ENCODE measurements at places on chromosomes 6 and 20.

- no peak for DNase-seq
These were observed 1.6 kb downstream of the SHPRH start for GRCh38 chr6:145962581-145962980.

- DNase-seq: no peak
These were observed 235.8 kb downstream of the ALDH8A1 start for GRCh38 chr6:134714113-134714512.

GRCh38 chr6:4774715-4775493 is 1.3 kb upstream of the CDYL start:
- no peak for DNase-seq

- no peak for DNase-seq
These were observed 16.4 kb upstream of the QKI start for GRCh38 chr6:163398115-163398514.

DNA sequence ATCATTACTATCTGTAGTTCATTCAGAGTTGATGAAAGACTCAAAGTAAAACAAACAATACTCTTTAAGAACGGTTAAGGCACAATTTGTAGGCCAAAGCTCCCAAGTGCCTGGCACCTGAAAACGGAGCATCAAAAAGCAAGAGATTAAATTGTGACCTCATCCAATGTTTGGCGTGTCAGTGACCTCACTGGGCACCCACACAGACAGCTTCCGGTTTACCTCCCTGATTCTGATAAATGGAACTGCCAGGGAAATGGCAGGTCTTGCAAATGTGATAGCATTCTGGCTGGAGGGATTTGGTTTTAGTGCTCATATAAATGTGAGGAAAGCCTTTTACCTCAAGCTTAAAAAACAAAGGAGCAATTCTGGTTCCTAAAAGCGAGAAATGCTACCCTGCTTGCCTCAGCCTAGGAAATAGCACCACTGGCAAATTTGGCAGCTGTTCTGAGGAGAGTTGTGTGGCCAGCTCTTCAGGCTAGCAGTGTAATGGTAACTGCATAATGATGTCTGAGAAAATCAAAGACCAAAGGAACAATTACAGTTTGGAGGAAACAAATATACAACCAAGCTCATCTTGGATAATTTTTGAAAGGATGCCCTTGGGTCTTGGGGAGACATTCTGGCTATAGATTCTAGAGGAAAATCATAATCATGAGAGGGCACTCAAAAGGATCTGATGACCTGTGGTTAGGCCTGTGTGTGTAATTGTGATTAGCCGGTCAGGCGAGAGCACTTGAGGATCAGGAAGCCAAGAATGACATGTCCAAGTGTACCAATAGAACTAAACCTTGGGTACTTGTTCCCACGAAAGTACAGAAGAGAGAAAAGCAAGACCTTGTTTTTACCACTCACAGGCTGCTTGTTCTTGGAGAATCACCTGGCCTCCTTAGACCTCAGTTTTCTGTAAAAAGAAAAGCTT is 174.3 kb downstream of the TFAP2B start:
- no peak for DNase-seq

DNA sequence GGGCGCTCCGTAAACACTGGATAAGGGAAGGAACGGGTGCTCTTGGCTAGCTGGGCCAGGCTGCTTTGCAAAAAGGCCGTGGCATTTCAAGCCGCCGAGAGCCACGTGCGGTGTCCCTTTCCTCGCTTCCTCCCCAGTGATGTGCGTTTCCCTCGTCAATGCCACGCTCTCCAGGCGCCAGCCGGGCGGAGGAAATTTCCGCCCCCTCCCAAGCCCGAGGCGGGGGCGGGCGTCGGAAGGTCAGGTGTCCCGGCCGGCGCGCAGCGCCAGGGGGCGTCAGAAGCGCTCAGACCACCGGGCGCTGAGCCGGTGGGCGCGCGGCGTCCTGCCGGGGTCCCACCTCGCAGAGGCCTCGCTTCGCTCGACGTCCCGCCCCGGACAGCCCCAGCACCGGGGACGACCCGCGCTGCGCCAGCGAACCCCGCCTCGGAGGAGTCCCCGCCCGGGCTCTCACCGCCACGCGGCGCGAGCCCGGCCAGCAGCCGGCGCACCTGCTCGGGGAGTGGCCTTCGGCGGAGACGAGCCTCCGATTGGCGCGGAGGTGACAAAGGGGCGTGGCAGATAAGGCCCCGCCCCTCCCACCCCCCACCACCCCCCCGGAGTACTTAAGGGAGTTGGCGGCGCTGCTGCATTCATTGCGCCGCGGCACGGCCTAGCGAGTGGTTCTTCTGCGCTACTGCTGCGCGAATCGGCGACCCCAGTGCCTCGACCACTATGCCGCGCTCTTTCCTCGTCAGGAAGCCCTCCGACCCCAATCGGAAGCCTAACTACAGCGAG is at the start of gene SNAI1:
Gene SNAI1 (plus strand): TSS at position 635 of the 777 bp plus-strand sequence. CDS start 80 bp downstream, at position 715.
- peak; percentile 79 for DNase-seq

- peak; percentile 16 for DNase-seq
These were observed 130.4 kb upstream of the RPS6KA2 start for GRCh38 chr6:166757232-166758135.

GRCh38 chr20:46058599-46059281 is 29.7 kb downstream of the SLC12A5 start:
- no peak for DNase-seq

DNA sequence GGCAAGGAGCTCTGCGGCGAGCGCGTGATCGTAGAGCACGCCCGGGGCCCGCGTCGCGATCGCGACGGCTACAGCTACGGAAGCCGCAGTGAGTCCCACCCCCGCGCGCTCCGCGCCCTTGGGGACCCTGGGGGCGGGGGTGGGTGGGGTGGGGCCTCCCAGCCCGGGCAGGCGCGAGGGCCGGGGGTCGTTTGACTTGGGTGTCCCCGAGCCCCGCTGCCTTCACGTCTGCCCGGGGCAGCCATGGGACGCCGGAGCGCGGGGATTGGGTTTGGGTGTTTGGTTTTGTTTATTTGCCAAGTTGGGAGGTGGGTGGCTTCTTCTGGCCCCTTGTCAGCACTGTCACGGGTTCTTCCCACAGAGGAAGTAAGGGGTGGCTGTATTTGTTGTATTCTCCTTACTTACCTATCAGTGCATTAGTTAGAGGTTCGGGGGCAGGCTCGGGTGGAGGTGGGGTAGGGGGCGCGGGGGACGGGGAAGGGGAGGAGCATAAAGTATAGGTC is 777 bp downstream of the SRSF6 start:
- DNase-seq: no peak

DNA sequence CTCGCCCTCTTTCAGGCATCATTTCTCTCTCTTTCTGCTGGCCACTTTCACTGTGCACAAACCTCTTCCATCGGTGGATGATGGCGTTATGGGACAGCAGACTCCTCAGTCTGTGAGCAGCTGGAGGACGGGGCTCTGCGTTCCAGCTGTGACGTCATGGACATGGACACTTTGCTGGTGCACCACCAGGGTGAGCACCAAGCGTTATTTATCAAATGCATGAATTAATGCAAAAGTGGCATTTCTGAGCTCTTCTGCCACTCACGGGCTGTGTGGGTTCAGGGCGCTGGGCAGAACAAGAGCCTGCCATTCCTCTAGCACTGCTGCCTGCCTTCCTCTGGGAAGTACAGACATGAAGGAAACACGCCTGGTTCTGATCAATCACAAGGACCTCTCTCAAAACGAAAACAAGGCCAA is 82.9 kb upstream of the MPC1 start:
- no peak for DNase-seq

GRCh38 chr6:38391626-38392579 is 247.8 kb downstream of the BTBD9 start:
- no peak for DNase-seq

GRCh38 chr6:106253172-106253571 is 72.4 kb downstream of the ATG5 start:
- DNase-seq: no peak

- DNase-seq: no peak
These were observed 24.8 kb upstream of the APMAP start for GRCh38 chr20:25017257-25017803.

- no peak for DNase-seq
These were observed 125.2 kb upstream of the EYA4 start for GRCh38 chr6:133115946-133116345.

GRCh38 chr20:1569415-1569881 is 11.9 kb upstream of the SIRPD start:
- DNase-seq: no peak

- DNase-seq: no peak
These were observed 57.1 kb downstream of the YTHDF1 start for GRCh38 chr20:63158845-63159244.

GRCh38 chr6:37239526-37239925 is 18.0 kb upstream of the TBC1D22B start:
- no peak for DNase-seq

DNA sequence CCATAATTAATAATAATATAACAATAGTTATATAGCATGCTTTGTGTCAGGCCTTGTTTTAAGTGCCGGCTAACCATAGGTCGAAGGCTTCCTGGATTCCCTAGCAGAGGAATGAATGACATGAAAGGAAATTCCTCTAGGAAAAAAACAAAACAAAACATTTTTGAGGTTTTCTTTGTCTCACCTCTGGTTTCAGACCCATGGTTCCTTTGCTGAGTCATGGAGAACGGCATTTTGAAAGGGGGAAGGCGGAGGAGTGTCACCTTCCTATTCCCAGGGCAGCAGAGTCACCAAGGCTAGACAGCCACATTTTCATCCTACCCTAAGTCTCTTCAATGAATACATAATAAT is 25.3 kb upstream of the CCND3 start:
- no peak for DNase-seq

DNA sequence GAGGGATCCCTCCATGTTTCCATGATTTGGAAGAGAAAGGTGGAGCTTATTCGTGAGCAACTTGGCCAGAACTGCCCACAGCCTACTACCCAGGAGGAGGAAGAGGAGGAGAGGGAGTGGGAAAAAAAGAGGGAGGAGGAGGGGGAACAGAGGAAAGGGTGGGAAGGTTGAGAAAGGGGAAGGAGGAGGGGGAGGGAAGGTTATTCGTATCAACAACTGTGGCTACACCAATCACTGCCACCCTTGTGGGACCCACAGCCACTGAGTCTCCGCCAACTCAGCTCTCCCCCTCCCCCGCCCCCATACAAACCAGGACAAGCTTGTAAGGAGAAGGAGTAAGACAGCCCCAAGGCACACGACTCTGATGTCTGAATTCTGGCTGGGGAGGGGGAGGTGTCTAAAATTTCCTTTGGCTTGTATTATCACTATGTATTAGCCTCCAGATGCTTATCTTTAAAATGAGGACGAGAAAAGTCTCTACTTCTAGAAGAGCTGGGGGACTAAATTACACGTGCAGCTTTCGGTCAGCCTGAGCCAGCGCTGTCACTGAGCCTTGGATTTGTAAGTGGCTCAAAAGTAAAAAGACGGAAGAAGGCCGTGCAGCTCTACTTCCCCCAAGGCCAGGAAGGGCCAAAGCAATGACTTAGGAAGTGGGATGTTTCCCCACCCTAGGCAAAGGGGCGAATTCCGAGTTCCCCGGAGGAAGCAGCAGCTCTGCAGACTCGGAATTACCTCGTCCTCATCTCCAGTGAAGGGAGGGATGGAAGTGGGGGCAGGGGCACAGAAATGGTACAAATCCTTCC is 1.0 kb downstream of the FKBP1A start:
- DNase-seq: no peak

- DNase-seq: no peak
These were observed 610 bp downstream of the ZNF217 start for GRCh38 chr20:53592992-53593465.

DNA sequence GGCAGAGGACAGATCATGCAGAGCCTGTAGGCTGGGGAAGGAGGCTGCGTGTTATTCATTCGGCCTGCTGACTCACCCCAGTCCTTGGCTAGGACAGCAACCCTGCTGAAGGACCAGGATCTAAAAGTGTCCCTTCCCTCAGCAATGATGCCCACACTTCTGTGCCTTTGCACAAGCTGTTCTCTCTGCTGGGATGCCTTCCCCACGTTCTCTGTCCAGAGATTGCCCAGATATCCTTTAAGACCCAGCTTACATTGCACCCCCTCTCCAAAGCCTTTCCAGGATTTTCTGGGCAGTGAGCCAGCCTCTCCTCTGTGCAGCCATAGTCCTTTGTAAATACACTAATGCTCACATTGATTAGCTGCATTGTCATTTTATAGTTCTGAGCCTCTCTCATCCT is 99.3 kb upstream of the CHD6 start:
- DNase-seq: no peak

- DNase-seq: peak; percentile 75
These were observed 1.5 kb downstream of the BRD2 start for GRCh38 chr6:32969685-32970412.

- DNase-seq: no peak
These were observed 20.8 kb downstream of the PLCG1 start for GRCh38 chr20:41158082-41158625.

DNA sequence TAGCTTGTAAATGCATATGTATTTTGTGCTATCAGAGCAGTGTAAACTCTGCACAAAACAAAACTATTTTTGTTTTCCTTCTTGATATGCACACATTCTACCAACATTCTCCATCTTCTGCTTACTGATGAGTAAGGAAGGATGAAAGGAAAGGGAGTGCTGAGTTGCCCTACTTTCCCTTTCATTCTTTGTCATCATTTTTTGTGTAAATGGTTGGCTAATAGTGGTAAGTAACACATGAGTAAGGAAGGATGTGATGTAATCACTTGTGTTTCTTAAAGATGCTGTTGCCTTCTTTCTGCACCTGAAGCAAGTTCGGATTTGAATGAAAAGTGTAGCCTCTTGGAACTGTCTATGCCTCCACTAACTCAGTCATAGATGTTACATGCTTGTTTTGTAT is 4.6 kb upstream of the REV3L start:
- no peak for DNase-seq

DNA sequence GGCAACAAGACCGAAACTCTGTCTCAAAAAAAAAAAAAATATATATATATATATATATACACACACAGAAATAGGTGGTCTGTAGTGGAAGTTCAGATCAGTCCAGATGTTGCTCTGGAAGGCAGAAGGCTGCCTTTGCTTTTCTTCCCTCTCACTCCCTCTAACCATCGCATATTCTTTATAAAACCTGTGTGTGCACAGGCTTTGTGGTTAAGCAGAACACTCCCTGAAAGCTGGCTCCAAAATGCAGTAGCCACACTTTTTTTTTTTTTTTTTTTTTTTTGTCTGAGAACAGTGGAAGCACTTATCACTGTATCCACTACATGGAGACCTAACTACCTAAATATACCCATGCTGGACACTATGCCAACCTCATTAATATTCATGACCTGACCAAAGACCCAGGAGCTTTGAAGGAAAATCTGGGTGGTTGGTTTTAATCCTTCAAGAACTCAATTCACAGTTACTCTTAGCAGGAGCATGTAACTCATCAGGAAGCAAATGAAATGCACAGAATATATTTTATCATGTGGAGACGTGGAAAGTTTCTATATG is 20.0 kb upstream of the GFOD1 start:
- DNase-seq: no peak

- DNase-seq: no peak
These were observed 134.8 kb upstream of the SLC24A3 start for GRCh38 chr20:19077370-19078220.

DNA sequence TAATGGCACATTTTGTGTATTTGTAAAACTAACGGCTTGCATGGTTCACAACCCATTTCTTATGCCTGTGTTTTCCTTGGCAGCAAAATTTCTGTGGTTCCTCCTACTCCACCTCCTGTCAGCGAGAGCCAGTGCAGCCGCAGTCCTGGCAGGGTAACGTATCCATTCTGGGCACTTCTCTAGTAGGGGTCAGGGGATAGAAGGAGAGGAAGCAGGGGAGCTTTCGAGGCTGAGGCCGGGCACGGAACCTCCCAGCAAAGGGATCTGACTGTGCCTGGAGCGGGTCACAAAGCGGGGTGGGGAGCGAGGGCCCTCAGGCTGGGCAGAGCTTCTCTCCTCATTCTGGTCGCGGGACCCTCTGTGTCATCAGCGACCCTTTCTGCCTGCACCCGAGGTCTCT is 58.4 kb downstream of the SYTL3 start:
- DNase-seq: no peak

Measured in activated T-cell treated with anti-CD3 and anti-CD28 coated beads for 48 hours (primary cell).